ENCODE measurements at places on chromosomes 7 and 10. TPM values are rescaled to one million over a fixed set of nuclear protein-coding genes. Genes with fewer than 3 reads are reported as not detected.

Gene RAPGEF5
- 37.6 TPM for total RNA-seq

Gene CALML5
- total RNA-seq = not detected

Gene LBX1
- not detected for total RNA-seq

Gene STAG3
- 22.0 TPM for total RNA-seq

Gene SLC39A12
- not detected for total RNA-seq

Gene C7orf33
- not detected for total RNA-seq

Gene SFTPA1
- total RNA-seq = not detected

Gene FAM25G
- not detected for total RNA-seq

Data from B cell (primary cell).